ENCODE measurements at places on chromosomes 7 and 10.

GRCh38 chr7:121398246-121398645 is 2.1 kb upstream of the FAM3C start:
- no peak for DNase-seq

DNA sequence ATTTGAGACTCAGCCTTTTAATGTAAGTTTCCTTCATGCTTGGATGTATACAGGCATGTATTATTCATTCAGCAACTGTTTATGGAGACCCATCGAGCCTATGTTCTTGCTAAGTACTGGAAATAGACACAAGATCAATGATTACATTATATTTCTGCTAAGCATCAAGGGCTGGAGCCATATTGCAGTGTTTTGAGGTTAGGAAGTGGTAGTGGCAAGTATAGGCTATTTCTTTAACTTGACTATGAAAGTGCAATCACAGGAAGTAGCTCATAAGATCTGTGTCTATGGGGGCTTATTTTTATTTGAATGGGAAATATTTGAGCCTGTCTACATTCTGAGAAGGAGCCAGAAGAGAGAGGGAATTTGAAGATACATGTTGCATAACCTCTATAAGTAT is 123.8 kb downstream of the HDAC9 start:
- DNase-seq, result no peak

DNA sequence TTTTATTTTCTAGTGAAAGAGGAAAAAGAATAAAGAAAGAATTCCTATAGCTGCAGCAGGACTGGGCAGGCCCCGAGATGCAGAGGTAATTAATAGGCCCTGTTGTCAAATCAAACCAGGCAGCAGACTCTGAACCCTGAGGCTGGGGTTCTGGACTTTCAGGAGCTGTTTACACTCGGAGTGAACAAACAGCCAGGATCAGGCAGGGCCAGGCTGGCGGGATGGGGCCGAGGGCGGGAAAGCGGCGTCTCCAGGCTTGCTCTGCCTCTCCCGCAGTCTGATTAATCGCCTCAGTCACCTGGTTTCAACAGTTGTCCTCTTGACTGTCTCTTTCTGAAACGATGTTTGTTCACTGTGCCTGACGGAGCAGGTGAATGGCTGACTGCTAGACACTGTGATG is 675.4 kb upstream of the FOXK1 start:
- DNase-seq, result no peak

DNA sequence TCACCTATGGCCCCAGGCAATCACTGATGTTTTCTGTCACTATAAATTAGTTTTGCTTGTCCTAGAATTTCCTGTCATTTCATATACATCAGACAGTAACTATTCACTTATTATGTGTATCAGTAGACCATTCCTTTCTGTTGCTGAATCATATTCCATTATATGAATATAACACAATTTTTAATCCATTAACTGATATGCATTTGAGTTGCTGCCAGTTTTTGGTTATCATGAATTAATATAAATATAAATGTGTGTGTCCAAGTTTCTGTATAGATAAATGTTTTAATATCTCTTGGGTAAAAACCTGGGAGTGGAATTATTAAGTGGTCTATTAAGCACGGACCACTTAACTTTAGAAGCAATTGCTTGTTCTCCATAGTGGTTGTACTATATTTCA is 143.8 kb downstream of the ZNF438 start:
- DNase-seq, result no peak

DNA sequence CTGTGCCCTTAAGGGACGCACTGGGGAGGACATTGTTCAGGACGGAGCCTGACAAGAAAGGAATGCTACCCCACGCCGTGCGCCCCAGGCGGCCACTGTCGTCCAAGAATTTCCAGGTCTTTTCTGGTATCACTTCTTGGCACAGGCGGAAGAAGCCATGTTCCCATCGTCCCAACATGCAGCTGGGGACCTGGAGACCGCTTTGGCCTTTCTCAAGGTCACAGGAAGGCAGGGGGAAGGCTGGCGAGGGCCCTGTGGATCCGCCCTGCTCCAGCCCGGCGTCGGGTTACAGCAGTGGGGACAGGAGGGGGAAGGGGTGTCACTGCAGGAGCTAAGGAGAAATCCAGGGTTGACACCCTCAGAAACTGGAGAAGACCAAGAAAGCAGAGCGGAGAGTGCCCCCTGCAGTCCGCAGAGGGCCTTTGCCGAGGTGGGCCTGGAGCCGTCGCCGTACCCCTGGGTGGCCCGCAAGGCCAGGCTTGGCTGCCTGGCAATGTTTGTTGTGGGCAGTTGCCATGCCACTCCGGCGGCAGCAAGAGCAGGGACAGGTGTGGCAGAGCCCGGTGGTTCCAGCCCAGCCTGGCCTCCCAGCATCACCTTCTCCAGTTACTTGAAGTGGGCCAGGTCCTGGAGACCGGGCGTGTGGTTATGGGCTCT is 104.1 kb downstream of the LHPP start:
- DNase-seq, result no peak

DNA sequence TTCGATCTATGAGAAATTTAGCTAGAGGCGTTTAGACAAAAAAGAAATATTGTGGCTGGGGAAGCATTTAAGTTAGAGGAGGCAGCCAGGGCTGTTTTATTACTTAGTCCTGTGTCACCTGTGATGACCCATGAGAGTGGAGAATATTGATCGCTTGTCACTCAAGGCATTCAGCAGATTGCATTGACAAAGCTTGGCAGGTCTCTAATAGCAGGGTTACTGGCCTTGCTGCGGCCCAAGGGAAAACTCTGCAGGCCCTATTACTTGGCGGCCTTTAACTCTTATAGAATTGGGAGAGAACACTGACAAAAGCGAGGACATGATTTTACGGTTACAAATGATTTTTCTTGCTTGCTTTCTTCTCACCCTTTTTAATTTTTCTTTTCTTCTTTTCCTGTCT is 473.5 kb downstream of the AUTS2 start:
- DNase-seq, result no peak

DNA sequence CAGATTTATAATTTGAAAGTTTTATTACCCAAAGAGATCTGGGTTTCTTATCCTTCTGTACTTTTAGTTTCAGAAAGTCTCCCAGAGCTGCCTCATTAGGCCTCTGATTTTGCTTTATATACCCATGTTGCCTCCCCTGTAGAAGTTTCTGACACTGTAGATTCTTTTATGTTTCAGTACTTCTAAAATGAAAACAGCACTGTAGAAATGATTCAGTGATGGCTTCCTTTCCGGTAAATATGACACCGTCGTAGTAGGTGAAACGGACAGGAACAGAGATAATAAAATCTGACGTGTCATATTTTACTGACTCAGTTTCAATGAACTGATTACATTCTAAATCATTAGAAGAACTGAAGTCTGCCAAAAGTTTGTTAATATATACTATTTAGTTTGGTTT is 272.7 kb downstream of the TWIST1 start:
- DNase-seq, result no peak

- no peak for DNase-seq
These were observed at the start of gene TMEM229A for GRCh38 chr7:124032369-124033094. Gene TMEM229A, minus strand, starts transcription at chr7:124033067. Its CDS starts 64 bp downstream, at chr7:124033003.

- DNase-seq, result no peak
These were observed 332.7 kb upstream of the LRGUK start for GRCh38 chr7:133794479-133794878.

DNA sequence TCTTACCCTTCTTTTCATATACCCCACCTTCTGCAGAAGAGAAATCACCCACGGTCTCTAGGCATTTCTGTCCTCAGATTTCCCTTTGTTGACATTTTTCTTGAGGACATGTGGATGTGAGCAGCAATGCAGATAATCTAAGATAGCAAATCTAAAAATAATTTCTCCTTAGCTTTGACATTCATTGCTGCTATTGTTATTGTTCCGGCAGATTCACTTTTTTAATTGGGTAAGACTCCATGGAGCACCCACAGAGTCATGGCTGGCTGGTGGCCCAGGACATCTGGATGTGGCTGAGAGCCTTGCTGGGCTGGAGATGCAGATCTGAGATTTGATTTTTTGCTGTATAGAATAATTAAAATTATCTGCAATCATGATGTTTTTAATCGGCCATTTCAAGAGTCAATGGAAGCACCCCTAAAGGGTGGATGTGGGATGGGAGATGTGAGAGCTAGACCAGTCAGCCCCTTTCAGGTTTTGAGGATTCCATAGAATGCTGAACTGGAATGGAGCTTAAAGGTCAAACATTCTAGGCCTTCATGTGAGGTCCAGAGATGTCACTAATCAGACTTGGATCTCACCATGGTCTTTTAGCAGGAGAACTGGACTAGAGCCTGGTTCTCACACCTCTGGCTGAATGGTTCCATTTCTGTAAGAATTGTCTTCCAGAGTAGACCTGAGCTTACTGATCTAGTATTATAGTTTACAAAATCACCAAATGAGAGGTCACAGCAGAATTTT is 37.5 kb downstream of the TAS2R41 start:
- no peak for DNase-seq

- DNase-seq, result no peak
These were observed 160.3 kb upstream of the KLF14 start for GRCh38 chr7:130894146-130894908.

- DNase-seq, result no peak
These were observed 61.5 kb downstream of the RAMP3 start for GRCh38 chr7:45219130-45219529.

GRCh38 chr10:104103956-104104355 is 18.0 kb upstream of the SFR1 start:
- DNase-seq, result no peak

DNA sequence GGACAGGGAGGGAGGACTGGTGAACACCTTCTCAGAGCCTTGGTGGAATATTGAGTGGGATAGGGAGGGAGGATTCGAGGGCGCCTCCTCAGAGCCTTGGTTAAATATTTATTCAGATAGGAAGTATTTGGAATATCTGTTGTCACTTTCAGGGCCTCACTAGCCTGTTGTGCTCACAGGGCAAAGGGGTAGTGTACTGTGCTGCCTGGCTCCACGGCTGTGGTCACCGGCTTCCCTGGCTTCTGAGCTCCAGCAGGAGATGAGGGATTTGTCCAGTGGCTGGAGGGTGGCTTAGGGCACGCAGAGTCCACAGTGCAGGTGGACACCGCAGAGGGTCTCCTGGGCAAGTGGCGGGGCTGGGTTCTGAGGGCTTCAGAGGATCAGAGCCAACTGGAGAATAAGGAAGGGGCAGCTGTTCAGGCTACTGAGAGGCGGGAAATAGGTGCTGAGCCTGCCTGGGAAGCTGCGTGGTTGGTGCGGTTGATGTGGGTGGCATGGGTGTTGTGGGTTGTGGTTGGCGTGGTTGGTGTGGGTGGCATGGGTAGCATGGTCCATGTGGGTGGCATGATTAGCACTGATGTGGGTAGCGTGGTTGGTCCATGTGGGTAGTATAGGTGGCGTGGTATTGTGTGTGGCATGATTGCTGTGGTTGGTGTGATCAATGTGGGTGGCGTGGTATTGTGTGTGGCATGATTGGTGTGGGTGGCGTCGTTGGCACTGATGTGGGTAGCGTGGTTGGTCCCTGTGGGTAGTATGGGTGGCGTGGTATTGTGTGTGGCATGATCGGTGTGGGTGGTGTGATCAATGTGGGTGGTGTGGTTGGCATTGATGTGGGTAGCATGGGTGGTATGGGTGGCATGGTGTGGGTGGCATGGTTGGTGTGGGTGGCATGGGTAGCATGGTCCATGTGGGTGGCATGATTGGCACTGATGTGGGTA is 16.7 kb downstream of the INPP5A start:
- no peak for DNase-seq

GRCh38 chr10:6255548-6256061 is 52.9 kb downstream of the PFKFB3 start:
- no peak for DNase-seq

- peak; percentile 7 for DNase-seq
These were observed 441 bp downstream of the FBH1 start for GRCh38 chr10:5890452-5890915.

- no peak for DNase-seq
These were observed 629.6 kb upstream of the DPP6 start for GRCh38 chr7:153422291-153423209.

GRCh38 chr7:127924874-127925273 is 106.4 kb downstream of the LRRC4 start:
- DNase-seq, result no peak

DNA sequence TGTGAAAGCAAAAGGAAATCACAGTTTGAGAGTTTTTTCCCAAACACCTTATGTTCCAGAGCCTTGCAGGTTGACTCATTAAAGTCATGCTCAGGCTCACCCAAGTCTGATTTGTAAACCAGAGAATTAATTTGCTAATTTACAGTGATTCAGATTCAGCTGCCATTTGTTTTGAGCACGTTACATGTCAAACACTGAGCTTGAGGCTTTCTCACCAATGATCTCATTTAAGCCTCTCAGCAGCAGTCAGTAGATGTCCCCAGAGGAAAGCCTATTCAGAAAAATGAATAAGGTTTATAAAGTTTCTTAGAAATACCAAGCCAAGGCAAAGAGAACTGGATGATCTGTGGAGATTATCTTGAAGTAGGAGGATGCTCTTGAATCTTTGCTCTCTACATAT is 420.4 kb downstream of the HTR7 start:
- no peak for DNase-seq

DNA sequence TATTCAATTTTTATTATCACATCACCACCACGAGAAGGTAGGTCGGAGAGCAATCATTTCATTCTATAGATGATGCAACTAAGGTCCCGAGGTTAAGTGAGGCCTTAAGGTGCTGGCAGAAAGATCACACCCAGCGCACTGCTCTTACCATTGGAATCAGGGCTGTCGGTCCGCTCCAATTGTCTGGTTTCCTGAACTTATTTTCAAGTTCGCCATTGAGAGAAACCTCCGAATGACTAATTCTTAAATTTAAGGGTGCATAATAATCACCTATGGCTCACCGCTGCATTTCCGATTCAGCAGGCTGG is 625 bp upstream of the GSTO2 start:
- DNase-seq, result peak; percentile 14

DNA sequence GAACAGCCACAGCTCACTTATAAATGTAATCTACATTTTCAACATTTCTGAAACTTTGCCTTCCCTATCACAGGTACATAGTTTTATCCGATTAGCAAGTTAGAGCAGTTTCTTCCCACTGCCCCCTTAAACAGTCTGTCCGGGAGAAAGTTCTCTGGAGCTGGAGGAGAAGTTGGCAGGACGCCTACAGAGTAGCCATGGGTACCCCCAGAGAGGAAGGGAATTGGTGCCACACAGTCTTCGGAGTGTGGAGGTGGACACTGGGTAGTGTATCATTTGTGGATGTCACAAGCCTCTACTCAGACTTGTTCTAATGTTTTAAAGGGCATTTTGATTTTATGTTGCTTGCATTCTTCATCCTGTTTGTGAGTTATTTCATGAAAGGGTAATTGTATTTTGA is 39.0 kb downstream of the TAF3 start:
- no peak for DNase-seq

DNA sequence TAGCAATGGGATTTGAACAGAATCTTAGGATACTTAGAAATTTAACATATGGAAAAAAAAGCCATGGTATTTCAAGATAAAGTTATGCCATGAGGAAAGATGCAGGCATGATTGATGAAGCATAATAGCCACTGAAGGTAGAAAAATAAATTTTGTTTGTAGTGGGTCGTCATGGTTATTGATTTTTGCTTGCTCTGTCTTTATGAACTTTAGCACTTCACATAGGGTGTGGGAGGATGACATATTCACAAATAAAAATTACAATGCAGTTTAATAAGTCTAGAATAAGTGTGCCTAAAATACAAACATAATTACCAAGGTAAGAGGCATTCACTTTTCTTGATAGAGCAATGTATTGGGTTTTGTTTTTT is 129.1 kb upstream of the SEMA3E start:
- DNase-seq, result no peak

Measured in stimulated activated CD8-positive, alpha-beta memory T cell treated with anti-CD3 and anti-CD28 coated beads, Interleukin-15, amount 100 ng/mL, for 48 hours (primary cell).